ENCODE measurements at places on chromosomes 4 and X.

DNA sequence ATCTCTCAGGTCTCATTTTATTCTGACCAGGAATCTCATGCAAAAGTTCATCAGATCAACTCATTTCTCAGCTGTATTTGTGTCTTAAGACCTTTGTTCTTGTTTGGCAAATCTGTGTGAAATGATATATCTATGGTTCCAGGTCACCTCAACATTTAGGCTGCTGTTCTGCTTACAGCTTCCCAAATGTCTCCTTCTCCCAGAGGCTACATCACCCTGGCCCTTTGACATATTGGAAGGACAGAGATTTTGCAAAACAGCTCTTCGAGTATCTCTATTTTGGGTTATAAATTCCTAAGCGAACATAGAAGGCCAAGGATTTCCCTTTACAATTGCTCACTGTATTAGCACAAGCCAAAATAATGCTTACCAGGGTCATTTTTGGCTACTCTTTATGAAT is 57.5 kb upstream of the GIMD1 start:
- H3K36me3 ChIP-seq: no peaks in the 10 kb centered on the region
- DNase-seq: no peak
- H3K4me1 ChIP-seq: no peaks in the 10 kb centered on the region
- H3K4me3 ChIP-seq: no peak overlapping the region
- H3K27ac ChIP-seq: no peak overlapping the region
- no peaks in the 10 kb centered on the region for H3K27me3 ChIP-seq

- no peaks in the 10 kb centered on the region for H3K27me3 ChIP-seq
- no peaks in the 10 kb centered on the region for H3K36me3 ChIP-seq
- H3K4me1 ChIP-seq: no peaks in the 10 kb centered on the region
- no peak overlapping the region for H3K27ac ChIP-seq
- no peak overlapping the region for H3K4me3 ChIP-seq
- no peak for DNase-seq
Measured at GRCh38 chr4:53113431-53114225, 251.5 kb downstream of the RASL11B start.

GRCh38 chr4:154559494-154560418 is 3.1 kb upstream of the FGB start:
- no peaks in the 10 kb centered on the region for H3K4me1 ChIP-seq
- no peak for DNase-seq
- H3K27me3 ChIP-seq: no peaks in the 10 kb centered on the region
- no peak overlapping the region for H3K4me3 ChIP-seq
- H3K27ac ChIP-seq: no peak overlapping the region

GRCh38 chrX:147981038-147981752 is at the start of gene FMR1NB:
FMR1NB (plus strand) TSS chrX:147981337; CDS start chrX:147981403, 66 bp downstream.
- no peaks in the 10 kb centered on the region for H3K27me3 ChIP-seq
- no peak within 1 kb of the TSS for H3K4me3 ChIP-seq

Measured in esophagus squamous epithelium (tissue), 5 donors.